Stimulated activated CD8-positive, alpha-beta memory T cell treated with anti-CD3 and anti-CD28 coated beads, Interleukin-7, amount 100 ng/mL, for 1 hour (primary cell): ENCODE measurements at places on chromosomes 5 and 9.

GRCh38 chr9:3200331-3200774, 325.4 kb downstream of the RFX3 start:
- DNase-seq, result no peak

- DNase-seq, result no peak
Measured at GRCh38 chr5:125181159-125181558, 434.7 kb upstream of the ZNF608 start.

- DNase-seq, result no peak
Measured at GRCh38 chr5:143641549-143642355, 170.2 kb upstream of the HMHB1 start.

- no peak for DNase-seq
Measured at GRCh38 chr9:86546712-86547111, 192.5 kb upstream of the TUT7 start.

DNA sequence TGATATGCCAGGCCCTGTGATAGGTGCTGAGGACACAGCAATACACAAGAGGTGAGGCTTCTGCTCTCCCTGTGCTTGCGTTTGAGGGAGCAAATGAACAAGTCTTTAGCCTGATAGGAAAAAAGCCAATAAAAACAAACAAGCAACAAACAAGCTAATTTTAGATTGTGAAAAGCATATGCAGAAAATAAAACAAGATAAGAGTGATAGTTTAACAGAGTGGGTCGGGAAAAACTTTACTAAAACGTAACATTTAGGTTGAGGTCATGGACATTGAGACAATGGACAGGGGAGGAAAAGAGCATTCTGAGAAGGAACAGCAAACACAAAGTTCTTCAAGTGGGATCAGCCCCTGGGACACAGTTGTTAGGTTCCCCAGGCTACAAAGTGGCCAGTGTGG, 4.3 kb downstream of the SMIM3 start:
- no peak for DNase-seq

DNA sequence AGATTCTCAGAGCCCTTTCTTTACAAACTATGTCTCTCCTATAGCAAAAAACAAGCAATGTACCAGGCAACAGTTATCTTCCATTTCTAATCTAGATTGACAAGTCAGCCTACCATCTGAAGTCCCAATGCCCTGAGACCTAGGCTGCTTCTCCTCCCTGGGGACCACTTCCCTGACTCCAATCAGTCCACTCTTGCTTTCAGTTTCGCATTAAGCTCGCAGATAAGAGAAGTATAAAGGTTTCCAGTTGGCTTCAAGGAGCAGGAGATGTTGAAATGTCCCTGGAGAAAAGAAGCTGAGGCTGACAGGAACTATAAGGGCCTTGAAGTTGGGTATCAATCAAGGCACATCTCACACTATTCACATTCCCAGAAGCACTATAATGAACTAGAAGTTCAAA, 32.3 kb downstream of the ERP44 start:
- DNase-seq, result no peak

DNA sequence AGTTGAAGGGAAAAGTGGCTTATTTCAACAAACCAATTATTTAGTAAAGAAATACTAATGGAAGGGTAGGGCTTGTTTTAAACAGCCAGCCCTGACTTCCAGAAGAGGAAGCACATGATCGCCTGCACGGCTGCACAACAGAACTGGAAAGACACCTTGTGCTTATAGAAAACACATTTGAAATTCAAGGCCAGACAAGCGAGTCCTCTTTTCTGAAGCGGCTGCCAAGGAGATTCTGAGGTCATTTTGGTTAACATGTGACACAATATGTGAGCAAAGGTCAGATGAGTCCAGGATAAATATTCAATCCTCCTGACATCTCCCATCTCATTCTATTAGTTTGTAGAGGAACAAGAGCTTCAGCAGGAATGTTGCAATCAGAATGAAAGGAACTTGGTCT, 461.4 kb upstream of the ST8SIA4 start:
- no peak for DNase-seq

DNA sequence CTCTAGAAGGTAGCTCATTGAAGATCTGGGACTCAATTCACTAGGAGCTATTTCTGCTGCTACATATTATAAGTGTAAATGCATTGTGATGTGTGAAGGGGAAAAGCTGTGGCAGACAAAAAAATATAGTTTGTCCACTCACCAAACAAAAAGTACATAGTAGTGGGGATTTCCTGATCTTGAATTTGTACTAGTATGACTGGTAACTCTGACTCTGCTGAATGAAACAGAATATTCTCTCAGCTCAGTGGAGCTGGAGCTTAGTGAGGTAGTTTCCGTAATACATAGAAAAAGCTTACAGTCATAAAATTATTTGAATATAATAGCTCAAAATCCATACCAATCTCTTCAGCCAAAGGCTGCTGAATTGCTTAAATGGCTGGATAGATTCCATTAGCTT, 455.6 kb upstream of the CD180 start:
- DNase-seq, result no peak

GRCh38 chr9:97518166-97518908, 16.9 kb downstream of the TMOD1 start:
- DNase-seq, result no peak

- no peak for DNase-seq
Measured at GRCh38 chr5:180792965-180793287, 9.7 kb downstream of the MGAT1 start.

DNA sequence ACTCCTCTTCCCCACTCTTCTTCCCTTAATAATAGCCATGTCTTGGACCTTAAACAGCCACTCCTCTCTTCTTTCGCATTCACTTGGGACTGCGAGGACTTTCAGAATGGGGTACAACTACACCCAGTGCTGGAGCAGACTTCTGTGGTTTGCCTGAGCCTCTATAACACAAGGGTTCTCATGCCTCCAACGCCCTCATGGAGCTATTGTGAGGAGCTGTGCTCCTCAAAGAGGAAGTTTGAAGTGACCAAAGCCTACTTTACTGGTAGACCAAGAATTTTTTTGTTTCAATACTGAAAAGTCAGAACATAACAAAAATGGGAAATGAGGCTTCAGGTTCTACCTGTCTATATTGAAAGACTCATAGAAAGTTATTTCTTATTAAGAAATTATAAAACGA, 316.4 kb downstream of the PIK3R1 start:
- no peak for DNase-seq

GRCh38 chr9:20570756-20571155, 51.5 kb downstream of the MLLT3 start:
- no peak for DNase-seq

- no peak for DNase-seq
Measured at GRCh38 chr9:109730228-109730627, 49.8 kb upstream of the PALM2AKAP2 start.

DNA sequence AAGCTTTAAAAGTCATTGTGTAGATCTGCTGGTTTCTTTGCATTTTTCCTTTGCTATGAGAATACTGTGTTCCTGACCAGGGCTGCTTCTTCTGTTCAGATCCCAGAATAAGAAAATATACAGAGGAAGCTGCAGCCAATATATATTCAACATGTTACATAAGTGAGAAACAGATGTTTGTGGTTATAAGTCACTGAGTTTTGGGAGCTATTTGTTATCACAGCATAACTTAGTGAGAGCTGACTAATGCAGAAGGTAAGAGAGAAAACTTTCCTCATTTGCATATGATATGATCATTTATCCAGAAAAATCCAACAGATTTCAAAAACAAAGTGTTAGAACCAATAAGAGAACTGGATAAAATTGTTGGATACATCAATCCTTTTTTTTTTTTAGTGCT, 136.3 kb upstream of the NR3C1 start:
- no peak for DNase-seq

DNA sequence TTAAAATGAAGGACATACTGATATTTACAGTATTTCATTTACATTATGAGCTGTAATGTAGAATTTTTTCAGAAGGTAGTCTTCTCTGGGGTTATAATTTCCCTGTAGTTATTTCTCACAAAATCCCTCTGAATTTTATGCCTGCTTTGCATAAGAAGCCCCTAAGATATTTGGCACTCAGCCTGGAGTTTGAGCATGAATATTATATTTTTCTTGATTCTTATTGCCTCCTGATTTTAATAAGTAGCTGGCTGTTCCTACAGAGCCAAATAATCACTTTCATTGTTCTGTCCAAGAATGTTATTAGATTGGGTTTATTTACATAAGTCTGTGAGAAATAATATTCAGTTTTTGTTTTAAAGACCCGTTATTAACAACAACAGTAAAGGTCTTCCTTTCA, 195.0 kb downstream of the FER start:
- DNase-seq, result no peak

DNA sequence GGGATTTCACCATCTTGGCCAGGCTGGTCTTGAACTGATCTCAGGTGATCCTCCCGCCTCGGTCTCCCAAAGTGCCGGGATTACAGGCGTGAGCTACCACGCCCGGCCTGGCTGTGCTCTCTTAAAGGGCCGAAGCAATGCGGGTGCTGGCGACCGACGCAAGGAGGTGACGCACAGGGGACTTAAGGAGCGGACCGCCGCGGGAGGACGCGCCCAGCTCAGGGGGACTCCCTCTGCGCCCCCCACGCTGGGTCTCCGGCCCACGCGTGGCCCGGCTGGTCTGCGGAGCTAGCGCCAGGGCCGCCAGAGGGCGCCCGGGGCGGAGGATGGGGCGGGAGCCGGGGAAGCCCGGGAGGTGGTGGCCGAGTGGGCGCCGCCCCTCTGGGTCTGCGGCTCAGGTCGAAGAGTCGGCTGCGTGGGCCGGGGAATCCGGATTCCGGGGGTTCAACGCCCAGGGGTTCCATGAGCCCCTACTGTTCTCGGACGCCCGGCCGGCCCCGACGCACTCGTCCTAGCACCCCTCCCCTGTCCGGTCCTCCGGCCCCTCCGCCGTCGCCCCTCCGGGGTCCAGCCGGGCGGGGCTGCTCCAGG, 502 bp upstream of the CERCAM start:
- peak; percentile 46 for DNase-seq

DNA sequence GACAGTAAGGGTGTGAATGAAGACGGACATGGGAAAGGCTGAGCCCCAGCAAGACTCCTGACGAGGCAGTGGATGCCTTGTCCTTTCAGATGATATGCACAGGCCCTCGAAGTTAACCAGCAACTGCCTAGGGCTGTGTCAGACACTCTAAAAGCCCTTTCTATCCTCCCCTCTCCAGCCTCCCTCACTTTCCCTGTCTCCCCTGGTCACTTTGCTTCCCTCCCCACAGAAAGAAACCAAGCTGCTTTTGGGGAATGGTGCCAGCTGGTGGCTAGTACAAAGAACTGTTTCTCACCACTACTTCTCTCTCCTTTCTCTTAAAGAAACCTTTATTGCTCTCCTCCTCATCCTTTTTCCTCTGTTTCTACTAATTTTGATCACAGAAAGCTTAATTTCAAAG, 21.4 kb downstream of the LHFPL2 start:
- no peak for DNase-seq

GRCh38 chr9:36151316-36152210, 15.0 kb downstream of the GLIPR2 start:
- peak; percentile 81 for DNase-seq

- no peak for DNase-seq
Measured at GRCh38 chr5:172412724-172413286, 41.5 kb downstream of the SH3PXD2B start.

DNA sequence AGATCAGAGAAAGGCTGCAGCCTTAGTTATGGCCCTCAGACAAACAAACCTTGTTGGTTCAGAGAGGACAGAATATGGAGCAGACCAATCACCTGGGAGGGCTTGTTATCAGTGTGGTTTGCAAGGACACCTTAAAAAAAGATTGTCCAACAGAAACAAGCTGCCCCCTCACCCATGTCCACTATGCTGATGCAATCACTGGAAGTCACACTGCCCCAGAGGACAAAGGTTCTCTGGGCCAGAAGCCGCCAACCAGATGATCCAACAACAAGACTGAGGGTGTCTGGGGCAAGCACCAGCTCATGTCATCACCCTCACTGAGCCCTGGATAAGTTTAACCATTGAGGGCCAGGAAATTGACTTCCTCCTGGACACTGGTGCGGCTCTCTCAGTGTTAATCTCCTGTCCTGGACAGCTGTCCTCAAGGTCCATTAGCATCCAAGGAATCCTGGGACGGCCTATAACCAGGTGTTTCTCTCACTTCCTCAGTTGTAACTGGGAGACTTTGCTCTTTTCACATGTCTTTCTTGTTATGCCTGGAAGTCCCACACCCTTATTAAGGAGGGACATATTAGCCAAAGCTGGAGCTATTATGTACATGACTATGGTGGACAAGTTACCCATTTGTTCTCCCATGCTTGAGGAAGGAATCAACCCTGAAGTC, 36.9 kb upstream of the TBCA start:
- no peak for DNase-seq

DNA sequence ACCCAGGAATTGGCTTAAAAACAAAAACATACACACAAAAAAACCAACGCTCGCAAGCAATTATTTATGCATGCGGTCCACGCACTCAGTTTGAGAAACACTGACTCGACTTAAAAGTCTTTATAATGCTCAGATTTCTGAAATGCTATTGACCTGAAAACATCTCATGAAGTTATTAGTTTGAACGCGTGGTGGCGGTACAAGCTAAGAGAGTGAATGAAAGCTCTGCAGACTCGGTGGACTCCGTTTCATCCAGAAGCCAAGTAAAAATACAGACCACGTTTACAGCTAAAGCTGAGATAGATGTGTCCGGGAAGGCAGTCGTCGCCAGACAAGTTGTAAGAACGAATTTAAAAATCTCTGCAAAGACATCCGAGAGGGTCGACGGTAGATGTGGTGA, at the start of gene PCDHB6:
TSS of gene PCDHB6 (plus strand) at position 246 of the 400 bp plus-strand sequence. CDS start 201 bp downstream, outside the sequence.
- DNase-seq, result no peak

DNA sequence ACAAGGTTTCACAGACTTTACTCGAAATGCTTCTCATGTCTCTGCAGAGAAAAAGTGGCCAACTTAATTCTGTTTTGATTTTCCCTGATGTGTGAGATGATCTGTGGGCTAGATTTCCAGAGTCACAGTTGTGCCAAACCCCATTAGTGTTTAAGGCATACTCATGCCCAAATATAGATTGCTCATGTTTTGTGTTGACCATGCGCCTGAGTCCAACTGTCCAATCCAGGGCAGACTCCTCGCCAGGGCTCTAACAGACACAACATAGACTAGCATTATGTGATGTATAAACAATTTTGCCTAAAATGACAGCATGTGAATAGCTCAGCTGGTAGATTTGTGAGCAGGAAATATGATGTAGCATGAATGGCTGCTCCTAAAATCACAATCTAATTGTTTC, 128.1 kb downstream of the PRDM6 start:
- no peak for DNase-seq

- DNase-seq, result no peak
Measured at GRCh38 chr5:8059337-8059736, 190.4 kb downstream of the MTRR start.

DNA sequence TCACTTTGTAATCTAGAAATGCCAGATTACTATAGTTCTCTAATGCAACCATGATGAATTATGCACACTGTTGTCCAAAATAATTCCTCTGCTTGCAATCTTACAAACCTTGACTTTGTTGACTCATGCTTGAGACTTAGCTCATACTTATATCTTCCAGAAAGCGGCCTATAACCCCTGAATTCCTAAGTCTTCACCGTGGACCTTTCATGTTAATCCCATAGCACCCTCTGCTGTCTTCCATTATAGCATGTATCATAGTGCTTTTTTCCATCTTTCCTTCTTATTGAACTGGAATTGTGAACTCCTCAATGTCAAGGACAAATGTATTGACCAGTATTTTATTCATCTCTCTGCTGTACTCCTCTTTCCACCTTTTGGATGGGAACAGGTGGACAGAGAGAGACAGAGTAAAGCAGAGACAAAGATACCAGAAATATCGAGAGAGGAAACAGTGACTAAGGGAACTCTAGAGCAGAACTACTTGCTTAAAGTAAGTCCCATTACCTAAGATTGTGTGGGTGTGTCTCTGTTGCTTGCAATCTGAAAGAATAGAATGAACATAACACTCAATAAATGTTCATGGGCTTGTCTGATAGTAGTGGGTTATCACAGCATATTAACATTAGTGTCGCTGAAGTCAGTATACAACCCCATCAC, 110.0 kb downstream of the LURAP1L start:
- DNase-seq, result no peak

- no peak for DNase-seq
Measured at GRCh38 chr9:96004379-96004778, 128.9 kb downstream of the ERCC6L2 start.
